Urinary bladder (tissue), 4 donors: ENCODE measurements at places on chromosomes 16 and 17.
A peak's percentile ranks its signal among the peaks of the same experiment; 100 is the strongest.

- DNase-seq: peak; percentile 4
Measured at GRCh38 chr16:73483076-73483791, 435.3 kb upstream of the ZFHX3 start.

GRCh38 chr17:82957469-82957795 lies 117.6 kb upstream of the ZNF750 start:
- no peak for DNase-seq

GRCh38 chr16:15038689-15039088 lies 17.2 kb downstream of the NTAN1 start:
- DNase-seq: no peak

- no peak for DNase-seq
Measured at GRCh38 chr16:71974068-71974818, 26.0 kb downstream of the PKD1L3 start.

DNA sequence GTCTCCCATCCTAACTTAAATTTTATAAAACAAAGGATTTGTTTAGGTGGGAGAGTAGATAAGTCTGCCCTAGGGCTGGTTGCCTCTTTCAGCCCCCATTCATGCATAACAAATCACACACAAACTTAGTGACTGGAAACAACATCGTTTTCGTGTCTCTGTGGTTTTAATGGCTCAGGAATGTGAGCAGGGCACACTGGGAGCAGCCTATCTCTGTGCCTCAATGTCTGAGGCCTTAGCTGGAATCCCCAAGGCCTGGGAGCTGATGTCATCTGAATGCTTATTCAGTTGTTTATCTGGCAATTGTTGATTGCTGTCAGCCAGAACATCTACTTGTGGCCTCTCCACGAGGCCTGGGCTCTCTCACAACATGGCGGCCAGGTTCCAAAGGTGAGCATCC lies 101.9 kb upstream of the HSBP1 start:
- no peak for DNase-seq

DNA sequence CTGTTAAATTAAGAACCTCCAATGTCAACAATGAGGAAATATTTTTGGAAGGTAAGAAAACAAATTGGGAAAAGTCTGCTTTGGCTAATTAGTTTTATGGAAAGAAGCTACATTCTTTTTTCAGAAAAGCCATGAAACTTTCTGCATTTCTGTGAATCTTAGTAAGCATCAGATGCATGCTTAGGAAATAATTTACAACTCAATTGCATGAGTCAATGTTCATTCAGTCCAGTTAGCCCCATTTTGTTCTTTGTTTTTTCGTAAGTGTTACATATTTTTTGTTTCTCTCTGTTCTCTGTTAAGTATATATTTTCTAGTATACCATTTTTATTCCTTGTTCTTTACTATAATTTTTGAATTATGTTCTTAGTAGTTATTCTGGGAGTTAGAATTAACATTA lies 195.2 kb upstream of the KIF2B start:
- DNase-seq: no peak

DNA sequence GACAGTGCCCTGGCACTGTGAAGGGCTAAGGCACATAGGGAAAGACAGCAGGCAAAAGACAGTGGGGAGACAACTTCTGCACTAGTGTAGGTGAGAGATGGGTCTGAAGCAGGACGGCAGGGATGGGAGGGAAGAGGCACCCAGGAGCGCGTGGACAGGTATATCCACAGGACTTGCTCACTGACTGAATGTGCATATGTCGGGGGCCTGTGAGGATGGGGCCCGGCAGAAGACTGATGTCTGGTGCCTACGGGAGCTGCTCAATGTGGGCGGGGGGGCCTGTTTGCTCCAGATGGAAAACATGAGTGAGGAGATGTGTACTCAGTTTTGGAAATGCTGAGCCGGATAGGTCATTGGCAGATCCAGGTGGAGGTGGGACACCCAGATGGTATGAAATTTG lies 47.3 kb upstream of the PMFBP1 start:
- no peak for DNase-seq

DNA sequence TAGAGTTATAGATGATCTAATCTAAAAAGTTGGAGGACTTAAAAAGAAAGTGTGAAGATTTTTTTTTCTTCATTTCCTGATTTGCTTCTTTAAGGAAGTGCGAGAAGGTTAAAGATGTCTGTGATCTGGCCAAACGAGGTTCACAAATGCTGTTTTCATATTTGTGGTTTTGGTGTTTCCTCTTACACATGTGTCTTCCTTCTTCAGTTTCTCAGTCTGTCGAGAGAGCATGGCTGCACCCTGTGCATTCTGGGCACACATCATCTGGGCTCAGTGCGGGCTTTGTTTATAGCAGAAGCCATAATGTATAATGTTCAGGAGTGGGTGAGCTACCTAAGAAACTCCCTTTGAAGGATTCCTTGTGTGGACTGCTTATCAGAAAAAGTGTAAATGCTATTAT lies 260.4 kb upstream of the TBX2 start:
- no peak for DNase-seq

DNA sequence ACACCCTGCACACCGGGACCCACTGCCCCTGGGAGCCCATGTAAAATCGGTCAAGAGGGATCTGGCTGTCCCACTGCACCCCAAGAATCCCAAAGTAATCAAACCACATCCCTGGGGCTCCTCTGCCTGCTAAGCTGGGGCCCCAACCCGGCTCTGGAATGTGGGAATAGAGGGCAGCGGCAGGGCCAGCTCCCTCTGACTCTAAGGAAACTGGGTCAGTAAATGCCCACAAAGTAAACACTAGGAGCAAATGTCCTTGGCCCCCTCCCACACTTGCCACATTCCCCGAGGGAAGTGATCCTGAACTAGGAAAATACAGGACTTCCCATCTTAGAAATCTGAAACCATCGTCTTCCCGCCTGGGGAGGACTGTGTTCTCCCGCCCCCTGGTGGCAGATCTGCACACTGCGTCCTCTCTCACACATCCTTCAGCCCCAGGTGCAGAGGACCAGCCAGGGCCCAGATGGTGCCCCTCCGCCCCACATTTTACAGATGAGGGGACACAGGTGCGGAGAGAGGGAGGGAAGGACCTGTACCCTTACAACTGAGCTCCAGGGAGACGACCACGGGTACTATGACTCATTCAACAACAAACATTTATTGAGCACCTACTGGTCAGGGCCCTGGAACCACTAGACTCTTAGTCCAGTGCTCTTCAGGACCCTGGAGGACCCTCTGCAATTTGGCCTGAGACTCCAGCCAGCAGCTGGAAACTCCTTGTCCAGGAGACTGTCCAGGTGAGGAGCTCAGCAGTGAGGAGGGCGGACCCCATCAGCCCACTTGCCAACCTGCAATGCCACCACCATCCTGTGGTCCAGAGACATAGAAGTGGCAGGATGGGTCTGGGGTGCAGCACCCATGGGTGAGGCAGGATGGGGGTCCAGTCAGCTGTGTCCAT lies 10.1 kb downstream of the P3H4 start:
- DNase-seq: no peak

DNA sequence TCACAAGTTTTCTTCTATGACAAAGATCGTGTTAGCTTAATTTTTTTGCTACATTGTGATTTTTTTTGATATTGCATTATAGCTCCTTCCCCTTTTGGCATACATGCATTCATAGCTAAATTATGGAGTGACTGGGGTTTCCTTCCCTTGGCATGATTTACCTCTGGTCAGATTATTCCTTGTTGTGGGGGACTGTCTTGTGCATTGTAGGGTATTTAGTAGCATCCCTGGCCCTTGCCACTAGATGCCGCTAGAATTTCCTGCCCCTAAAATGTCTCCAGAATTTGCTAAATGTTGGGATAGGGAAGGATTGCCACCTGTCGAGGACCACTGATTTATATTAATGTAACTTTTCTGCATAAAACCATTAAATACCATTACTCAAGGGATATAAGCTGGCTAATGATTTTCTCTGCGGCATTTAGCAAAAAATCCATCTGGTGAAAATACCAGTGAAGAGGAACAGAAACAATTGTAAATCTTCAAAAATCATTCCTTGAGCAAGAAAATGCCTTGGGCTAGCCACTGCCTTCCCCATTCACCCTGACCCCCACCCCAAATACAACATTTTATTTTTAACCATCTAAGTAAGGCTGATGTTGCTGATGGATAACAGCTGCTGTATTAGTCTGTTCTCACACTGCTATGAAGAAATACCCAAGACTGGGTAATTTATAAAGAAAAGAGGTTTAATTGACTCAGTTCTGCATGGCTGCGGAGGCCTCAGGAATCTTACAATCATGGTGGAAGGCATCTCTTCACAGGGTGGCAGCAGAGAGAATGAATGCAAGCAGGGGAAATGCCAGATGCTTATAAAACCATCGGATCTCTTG lies 195.2 kb downstream of the MAP2K6 start:
- DNase-seq: no peak

- no peak for DNase-seq
Measured at GRCh38 chr17:42660692-42661345, 1.7 kb downstream of the TUBG2 start.

DNA sequence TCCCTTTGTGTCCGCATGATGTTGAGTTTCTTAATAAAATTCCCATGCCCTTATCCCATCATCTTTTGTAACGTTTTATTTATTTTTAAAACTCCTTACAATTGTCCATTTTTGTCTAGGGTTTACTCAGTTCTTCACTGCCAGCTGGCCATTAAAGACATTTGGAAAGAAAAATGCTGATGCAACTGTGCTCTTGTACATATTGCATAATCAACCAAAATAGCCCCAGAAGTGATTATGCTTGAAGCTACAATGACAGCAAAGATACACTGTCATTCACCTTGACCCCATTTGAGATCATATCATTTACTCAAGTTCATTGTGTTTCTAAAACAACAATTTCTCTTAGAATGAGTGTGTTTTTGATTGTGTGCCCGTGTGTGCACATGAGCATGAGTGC lies 1074.6 kb upstream of the RBFOX1 start:
- no peak for DNase-seq

DNA sequence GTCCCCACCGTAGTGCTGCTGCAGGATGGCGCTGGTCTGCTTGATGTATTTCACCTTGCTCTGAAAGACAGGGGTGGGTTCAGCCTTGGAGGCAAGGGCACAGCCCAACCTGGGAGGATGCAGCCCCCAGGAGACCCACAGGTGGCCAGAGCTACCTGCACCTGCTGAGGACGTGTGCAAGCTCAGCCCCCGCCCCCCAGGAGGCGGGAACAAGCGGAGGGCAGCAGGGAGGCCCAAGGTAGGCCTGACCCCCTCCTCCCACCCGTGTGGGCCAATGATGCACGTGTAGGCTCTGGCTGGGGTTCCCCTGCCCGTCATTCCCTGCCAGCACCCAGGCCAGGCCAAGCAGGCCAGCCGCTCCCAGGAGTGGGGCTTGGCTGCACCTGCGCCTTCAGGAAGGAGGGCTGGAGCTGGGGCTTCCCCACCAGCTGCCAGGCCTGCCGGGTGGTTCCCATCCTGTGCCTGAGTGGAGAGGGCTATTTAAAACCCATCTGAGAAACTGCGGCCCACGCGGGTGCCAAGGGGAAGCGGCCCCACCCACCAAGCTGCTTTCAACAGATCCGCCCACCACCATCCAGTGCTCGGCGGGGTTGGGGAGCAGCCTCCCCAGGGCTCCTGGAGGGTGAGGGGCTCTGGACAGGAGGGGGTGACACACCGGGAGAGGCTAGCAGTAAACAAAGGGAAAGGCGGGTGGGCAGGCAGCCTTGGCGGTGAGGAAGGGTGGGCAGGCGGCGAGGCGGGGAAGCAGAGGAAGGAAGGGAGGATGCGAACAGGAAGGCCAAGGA lies 3.8 kb downstream of the NTHL1 start:
- no peak for DNase-seq

DNA sequence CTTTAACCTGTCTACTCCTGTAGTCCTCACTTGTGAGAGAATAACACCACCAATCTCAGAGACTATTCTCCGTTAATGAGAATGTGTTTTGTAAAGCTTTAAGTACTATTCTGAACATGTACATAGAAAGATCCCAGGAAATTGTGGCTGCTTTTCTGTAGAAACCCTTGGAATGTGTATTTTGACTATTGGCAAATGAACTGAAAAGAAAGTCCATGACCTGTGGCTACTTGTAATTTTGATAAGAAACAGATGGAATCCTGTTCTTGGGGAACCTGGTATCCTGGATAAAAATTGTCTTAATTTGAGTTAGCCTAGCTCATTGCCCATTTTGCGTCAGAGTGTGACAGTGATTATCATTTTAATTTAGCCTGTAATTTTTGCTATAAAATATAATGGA lies 9.1 kb downstream of the CTCF start:
- no peak for DNase-seq

DNA sequence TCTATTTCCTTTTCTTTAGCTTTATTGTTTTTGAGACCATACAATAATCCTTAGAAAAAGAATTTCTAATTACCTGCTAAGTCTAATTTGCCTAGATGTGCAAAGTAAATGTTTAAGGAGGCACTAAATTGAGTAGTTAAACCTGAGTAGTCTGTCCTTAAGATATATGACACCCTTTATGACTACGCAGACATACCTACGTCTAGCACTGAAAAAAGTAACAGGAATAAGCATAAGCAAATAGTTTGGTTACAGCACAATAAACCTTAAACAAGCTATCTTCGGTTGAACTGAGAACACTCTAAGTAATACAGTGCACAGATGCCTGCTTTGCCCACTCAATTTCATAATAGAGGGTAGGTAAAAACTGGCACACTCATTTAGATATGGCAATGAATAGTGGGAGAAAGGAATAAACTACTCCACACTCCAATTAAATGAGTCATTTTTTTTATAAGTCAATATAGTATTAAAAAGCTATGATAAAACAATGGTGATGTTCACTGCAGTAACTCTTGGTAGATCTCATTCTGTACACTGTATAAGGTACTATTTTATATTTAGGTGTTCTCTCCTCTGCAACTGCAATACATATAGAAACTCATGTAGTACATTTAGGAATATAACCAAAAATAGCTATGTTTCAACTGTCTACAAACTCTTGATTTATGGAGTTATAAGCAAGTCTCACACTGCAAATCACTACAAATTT lies 19.7 kb upstream of the INTS2 start:
- no peak for DNase-seq

DNA sequence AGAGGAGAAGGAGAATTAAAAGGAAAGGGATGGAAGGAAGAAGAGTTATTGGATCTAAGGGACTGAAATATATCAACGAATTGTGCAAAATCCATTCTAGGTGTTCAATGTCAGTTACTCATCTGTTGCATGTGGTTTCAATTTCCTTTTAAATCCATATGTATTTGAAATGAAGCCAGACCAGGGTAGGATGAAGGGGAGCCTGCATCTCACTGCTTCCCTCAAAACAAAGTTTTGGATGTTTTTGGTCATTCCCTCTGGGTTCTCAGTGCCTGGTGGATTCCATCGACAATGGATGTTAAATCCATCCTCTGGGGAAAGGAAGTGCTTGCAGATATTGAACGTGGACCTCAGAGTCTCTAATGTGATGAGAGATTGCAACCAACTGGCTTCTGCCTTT lies 103.5 kb upstream of the XYLT1 start:
- no peak for DNase-seq

GRCh38 chr16:64656471-64656870 lies 465.4 kb downstream of the CDH11 start:
- no peak for DNase-seq

- no peak for DNase-seq
Measured at GRCh38 chr17:6546069-6546718, 10.2 kb downstream of the PITPNM3 start.
